ENCODE measurements at places on chromosomes 16 and 17.

DNA sequence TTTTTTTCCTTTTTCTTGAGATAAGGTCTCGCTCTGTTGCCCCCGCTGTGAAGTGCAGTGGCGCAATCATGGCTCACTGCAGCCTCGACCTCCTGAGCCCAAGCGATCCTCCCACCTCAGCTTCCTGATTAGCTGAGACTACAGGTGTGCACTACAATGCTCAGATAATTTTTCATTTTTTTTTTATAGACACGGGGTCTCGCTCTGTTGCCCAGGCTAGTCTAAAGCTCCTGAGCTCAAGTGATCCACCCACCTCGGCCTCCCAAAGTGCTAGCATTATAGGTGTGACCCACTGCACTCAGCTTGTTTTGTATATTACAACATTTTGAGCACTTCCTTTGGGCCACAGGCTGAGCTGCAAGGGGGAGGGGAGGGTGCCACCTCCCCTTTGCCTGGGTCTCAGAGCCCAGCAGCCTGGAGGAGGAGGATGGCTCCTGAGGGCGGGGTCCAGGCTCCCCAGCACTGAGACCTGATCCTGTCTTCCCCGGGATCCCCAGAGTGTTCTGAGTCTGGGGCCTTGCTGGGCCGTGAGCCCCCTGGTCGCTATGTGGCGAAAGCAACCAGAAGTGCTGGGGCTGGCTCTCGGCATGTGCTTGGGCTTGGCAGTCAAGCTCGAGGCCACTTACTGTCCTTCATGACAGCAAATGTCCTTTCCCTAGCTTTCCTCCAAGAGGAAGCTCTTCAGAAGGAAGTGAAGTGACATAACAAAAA lies 8.1 kb downstream of the DEF8 start:
- no peak for DNase-seq

DNA sequence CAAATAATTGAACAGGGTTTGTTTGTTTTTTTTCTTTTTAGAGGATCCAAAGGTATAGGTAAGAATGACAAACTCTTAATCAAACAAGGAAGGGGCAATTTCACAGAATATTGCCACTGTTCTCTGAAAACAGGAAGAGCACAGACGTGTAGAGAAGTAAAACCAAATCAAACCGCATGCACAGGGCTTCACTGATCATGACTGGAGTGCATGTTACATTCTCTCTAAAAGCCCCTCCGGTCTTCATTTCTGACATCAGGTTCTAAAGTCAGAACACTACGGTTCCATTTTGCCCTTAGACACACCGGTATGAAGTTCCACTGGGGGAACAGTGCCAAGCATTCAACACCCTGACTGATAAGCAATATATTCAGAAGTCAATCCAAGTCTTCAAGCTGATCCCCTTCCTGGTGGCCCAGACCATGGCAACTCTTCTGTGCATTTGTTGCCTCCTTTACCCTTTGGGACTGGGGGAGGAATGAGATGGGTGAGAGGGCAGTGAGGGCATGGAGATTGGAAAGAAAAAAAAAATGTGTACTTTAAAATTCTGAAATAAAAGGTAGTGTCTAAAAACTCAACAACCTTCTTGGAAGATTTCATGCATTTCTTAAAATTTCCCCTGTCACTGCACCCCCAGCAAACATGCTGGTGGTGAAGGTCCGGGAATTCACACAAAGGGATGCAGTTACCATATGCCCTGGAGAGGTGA lies 1.4 kb downstream of the MMD start:
- DNase-seq, result peak; percentile 79

GRCh38 chr16:129075-129474 lies 9.4 kb downstream of the NPRL3 start:
- no peak for DNase-seq

DNA sequence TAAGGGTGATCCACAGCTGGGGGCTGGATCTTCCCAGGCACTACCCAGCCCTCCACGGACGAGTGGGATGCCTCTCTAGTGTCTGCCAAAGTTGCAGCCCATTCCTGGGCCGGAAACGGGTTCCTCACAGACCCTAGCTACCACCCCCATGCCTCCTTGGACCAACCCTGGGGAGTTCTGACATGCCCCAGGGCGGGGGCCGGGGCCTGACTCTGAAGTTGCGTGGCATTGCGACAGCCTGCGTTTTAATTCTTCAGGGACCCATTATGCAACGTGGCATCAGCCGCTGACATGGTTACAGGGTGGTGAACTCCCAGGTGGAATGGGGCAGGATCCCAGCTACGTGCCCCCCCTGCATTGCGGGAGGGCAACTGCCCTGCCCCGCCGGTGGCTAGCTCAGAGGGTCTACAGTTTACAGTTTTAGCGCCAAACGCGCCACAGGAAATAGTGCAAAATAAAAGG lies 2.7 kb downstream of the CBX4 start:
- no peak for DNase-seq

GRCh38 chr16:88527937-88528743 lies 42.1 kb upstream of the ZC3H18 start:
- no peak for DNase-seq

Measured in hematopoietic multipotent progenitor cell treated with erythropoietin and hydrocortisone succinate and interleukin-3 and kit ligand, for 4 days (in vitro differentiated cells).